Epithelial cell of prostate (primary cell): ENCODE measurements at places on chromosomes 1 and 21.

DNA sequence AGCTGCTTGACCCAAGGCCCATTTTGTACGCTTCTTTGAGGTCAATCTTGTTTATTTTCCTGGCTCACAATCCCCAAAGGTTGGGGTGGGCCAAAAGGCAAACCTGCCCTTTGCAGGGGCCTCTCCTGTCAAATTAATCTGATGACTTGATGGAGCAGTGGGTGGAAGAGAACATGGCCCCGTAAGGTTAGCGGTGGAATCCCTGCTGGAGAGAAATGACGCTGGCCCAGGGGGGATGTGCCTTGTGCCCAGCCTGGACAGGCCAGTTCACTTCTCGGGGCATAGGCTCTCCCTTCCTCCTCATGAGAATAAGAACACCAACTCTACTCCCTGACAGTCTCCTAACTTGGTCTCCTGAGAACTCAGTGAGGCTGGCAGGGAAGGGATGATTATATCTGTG lies 40.5 kb downstream of the C1orf198 start:
- no peak for DNase-seq

- no peak for DNase-seq
These were observed 150.6 kb downstream of the RWDD3 start for GRCh38 chr1:95384567-95384966.

DNA sequence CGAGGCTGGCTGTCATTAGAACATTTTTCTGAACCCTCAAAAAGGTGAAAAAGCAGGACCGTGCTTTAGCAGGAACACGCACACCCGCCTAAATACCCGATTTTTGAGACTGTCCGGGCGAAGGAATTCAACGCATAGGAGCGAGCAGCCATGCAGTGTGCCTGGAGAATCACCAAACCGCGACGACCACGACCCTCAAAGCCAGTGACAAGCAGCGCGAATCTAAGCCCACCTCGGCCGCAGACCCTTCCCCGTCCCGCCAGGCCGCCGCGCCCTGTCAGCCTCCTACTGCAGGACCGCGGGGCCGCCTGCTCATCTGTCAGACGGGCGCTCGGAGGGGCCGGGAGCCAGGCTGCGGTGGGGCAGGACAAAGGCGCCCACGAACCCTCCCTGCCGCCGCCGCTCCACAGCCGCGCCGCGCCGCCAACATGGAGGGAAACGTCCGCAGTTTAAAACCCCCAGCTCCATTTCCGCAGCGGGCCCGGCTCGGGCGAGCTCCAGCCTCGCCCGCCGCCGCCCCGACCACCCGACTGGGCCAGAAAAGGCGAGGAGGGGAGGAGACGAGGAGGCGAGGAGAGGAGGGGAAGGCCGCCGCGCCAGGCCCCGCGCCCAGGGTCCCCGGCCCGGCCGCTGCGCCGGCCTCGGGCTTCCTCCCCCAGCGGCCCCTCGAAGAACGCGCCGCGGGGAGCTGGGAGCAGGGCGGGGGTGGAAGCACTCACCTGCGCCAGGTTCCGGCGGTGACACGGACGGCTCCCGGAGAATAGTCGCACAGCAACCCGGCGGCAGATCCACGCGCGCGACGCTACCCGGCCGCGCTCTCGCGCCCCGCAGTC lies at the start of gene LBR:
Gene LBR (minus strand): TSS at position 804 of the 833 bp plus-strand sequence. CDS start 3,963 bp downstream, outside the sequence.
- DNase-seq, result no peak

- DNase-seq, result no peak
These were observed 9.6 kb downstream of the UMODL1 start for GRCh38 chr21:42080788-42081083.

- no peak for DNase-seq
These were observed 368.9 kb downstream of the SEC16B start for GRCh38 chr1:177600936-177601335.

DNA sequence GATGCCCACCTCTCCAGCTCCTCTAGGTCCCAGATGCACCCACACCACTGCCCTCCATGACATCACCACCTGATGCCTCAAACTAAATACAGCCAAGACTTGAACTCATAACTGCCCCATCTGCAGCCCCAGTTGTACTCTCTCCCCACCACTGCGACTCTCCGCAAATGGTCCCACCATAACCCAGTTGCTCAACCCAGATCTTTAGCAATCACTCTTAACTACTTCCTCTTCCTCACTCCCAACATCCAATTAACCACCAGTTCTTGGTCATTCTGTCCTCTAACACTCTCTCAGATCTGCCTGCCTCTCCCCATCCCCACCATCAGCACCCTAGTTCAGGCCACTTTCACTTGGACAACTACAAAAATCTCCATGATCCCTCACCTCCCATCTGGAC lies 36.8 kb upstream of the PLA2G2C start:
- no peak for DNase-seq

- DNase-seq, result no peak
These were observed 58.2 kb downstream of the SIK1 start for GRCh38 chr21:43368685-43369084.

DNA sequence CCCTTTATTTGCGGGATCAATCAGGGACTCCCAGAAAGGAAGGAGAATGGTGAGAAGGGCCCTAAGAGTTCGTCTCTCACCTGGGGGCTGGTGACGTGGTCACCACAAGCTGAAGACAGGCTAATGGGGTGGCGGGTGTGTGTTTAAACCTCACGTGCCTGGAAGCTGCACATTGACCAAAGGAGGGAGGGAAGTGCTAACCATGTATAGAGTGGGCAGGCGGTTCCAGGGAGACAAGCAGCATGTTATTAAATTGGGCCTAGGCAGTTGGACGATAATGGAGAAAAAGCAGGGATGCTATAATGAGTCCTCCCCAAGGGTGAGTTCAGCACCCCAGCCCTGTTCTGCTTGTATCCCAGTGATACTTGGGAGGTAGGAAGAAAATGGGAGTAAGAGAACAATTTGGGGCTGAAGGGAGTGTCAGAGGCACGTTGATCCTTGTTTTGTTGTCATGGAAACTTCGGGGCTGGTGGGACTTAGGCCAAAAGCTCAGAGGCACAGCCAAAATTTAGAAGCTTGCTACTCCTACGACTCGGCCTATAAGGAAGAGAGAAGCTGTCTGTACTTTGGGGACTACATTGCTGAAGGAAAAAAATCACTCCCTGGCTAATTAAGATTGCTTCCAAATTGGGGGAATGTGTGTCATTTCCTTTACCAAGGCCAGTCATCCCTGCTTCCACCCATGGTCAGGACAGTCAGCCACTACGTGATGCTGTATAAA lies 33.2 kb upstream of the EPHA8 start:
- no peak for DNase-seq

DNA sequence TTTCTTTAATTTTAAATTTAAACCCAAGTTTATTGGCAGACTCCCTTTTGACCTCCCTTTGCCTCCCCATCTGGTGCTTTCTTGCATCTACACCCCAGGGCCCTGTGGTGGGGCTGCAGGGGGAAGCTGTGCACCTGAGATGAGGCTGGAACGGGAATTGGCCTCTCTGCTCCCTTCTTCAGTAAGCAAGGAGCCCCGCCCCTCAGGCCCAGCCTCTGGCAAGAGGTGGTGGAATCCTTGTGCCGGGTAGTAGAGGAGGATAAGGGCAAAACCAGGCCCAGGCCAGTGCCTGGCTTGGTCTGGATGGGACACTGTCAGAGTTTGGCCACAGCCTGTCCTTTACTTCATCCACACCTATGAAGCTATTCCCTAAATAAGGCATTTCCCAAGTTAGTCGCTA lies 25.1 kb downstream of the ATP8B2 start:
- DNase-seq, result no peak

DNA sequence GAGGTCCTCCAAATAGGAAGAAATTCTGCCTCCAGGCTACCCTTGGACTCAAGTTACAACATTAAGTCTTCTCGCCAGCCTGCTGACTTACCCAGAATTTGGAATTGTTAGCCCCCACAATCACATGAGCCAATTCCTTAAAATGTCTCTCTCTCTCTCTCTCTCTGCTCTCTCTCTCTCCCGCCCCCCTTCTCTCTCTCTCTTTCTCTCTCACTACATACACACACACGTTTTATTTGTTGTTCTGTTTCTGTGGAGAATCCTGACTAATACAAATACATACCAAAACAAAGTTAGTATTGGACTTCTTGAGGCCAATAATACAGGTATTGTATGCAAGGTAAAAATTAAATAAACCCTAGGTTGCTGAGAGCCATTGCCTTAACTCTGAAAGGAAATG lies 72.1 kb downstream of the TNFSF18 start:
- no peak for DNase-seq
